ENCODE measurements at places on chromosomes 12 and 14. TPM values are rescaled to one million over a fixed set of nuclear protein-coding genes. Genes with fewer than 3 reads are reported as not detected.

GRCh38 chr14:33880330-33880729 lies 70.5 kb downstream of the EGLN3 start:
- DNase-seq, result no peak

GRCh38 chr12:52401926-52402325 lies 4.2 kb downstream of the KRT82 start:
- DNase-seq, result no peak

- DNase-seq, result no peak
Observed at GRCh38 chr14:94237983-94238382, 55.1 kb downstream of the SERPINA10 start.

- DNase-seq, result no peak
Observed at GRCh38 chr12:45205165-45205825, 10.6 kb upstream of the ANO6 start.

- no peak for DNase-seq
Observed at GRCh38 chr14:101193845-101194372, 290.4 kb upstream of the RTL1 start.

The ALDH1L2 gene
- total RNA-seq, result 41.5 TPM

DNA sequence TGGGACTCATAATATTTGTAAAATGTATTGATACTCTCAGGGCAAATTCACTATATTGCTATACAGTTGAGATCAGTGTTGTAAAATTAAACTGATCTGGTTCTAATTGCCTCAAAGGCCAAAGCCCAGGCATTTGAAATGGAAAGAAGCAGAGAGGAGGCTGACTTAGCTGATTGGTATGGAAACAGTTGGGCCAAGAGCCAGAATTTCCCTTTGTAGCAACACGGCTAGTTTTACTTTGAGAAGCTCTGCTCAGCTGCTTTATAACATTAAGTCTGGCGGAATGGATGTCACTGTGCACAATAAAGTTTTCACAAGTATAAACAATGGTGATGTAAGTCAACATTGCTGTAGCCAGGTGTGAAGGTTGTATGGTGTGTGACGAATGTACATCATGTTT lies 186.4 kb downstream of the MSRB3 start:
- peak; percentile 93 for DNase-seq

DNA sequence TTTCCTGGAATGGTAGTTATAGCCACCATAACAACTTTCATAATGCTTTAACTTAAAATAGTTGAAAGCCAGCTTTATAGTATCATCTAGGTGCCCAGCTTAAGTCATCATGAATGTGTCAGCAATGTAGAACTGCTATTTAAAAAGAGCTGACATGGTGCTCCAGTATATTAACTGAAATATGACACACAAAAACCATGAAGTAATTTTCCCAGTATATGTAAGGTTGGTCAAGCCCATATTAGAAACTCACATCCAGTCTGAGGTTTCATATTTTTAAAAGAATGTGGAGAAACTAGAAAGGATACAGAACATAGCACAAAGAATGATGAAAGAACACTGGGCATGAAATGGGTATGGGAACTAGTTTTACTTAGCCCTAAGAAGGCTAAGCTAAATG lies 121.3 kb upstream of the KRAS start:
- no peak for DNase-seq

DNA sequence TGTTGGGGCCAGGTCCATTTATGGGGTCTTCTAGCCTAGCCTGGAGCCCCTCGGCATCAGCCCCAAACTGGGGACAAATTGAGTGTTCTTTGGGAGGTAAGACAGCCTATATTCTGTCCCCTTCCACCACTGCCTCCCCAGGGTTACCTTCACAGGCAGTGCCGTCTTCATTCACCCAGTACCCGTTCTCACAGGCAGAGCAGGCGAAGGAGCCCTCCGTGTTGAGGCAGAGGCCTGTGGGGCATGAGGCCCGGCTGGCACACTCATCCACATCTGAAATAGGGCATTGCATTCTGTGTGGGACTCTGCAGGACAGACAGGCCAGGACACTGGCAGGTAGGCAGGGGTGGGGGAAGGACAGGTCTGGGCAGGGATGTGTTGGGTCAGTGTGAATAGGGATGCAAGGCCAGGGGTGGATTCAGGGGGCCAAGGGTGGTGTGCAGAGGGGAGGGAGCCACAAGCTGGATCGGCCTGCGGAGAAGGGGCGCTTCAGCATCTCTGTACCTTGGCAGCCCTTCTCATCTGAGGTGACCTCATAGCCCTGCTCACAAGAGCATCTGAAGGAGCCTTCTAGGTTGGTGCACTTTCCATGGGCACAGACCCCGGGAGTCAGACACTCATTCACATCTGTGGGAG lies 16.1 kb downstream of the ISCA2 start:
- no peak for DNase-seq

- peak; percentile 13 for DNase-seq
Observed at GRCh38 chr14:76701981-76702380, 59.3 kb upstream of the VASH1 start.

DNA sequence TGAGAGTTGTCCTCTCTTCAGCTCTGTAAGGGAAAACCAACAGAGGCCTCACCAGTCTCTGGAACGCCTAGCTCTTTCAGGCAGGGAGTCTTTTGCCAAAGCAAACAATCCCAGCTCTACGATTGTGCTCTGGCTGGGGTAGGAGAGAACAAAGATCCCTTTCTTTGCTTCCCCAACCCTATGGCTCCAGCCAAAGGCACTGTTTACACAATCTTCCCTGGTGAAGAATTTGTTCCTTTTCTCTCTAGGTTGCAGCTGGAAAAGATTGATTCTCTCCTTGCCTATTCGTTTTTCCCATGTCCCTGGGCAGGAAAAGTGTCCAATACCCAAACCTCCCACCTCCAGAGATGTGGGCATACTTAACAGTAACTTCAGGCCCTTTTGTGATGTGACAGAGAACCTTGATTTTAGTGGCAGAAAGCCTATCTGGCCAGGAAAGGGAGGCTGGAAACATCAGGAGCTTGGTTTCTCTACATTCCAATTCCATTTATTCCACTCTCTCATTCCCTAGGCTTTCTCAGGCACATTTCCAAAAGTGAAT lies 16.8 kb downstream of the ATP5MC2 start:
- DNase-seq, result peak; percentile 94

The CPNE6 gene
- not detected for total RNA-seq

DNA sequence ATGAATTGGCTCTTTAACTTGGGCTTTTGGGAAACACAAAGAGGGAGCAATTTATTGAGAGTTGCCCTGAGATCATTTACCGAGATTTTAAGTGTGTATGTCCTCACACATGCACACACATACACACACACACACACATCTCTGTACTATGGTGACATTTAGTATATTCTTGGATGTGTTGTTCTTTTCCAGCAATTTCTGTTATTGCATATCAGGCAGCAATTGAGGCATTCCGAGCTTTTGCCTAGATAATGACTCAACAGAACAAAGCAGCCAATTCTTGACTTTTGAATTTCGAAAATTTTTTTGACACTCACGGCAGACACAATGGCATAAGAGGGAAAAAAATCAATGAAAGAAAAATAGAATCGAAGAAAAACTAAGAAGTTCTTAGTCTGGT lies 248.5 kb downstream of the DUSP6 start:
- peak; percentile 64 for DNase-seq

GRCh38 chr14:103931422-103931821 lies 3.2 kb downstream of the TDRD9 start:
- DNase-seq, result no peak

The SERPINA12 gene
- total RNA-seq, result not detected

DNA sequence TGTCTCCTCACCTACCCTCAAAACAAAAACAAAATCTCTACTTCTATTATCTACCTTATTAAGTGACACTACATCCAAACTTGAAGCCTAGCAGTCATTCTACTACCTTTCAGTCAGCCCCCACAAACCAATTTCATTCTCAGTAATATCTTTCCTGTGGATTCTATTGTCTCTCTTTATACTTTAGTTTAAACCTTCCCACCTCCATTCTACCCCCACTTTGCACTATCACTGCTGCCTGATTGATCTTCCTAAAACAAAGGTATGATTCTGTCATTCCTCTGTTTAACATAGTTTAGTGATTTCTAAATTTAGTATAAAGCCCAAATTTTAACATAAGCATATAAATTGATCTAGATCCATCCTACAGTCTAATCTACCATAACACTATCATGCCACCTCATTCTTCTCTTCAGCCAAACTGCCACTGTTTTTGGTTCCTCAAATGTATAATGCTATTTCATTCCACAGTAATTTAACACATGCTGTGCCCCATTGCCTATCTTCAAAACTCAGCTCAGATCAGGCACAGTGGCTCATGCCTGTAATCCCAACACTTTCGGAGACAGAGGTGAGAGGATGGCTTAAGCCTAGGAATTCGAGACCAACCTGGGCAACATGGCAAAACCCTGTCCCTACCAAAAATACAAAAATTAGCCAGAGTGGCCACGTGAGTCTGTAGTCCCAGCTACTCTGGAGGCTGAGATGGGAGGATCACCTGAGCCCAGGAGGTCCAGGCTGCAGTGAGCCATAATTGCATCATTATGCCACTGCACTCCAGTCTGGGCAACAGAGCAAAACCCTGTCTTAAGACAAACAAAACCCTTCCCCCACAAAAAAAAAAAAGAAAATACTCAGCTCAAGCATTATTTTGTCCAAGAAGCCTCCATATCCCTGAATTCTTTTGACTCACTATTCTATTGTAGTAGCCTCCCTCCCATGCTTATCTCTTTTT lies 3.1 kb upstream of the STRN3 start:
- peak; percentile 32 for DNase-seq

GRCh38 chr12:50628394-50628793 lies 123.6 kb downstream of the DIP2B start:
- no peak for DNase-seq

The CYP27B1 gene
- total RNA-seq, result not detected

DNA sequence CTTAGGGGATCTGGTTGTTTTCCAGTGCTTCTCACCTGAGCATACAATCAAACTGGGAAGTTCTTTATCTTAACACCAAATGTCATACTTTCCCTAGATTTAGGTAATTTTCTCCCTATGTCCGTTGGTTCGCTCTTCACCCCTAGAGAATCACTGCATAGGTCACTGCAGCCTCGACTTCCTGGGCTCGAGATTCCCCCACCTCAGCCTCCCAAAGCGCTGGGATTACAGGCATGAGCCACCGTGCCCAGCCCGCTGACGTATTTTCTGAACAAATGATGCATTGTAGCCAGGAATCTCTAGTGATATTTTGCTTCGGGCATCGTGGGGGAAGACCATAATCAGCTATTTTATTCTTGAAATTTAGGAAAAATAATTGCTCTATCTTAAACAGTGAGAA lies 1.1 kb upstream of the RPL41 start:
- peak; percentile 51 for DNase-seq

GRCh38 chr12:111616177-111616623 lies 17.1 kb upstream of the ATXN2 start:
- peak; percentile 84 for DNase-seq

DNA sequence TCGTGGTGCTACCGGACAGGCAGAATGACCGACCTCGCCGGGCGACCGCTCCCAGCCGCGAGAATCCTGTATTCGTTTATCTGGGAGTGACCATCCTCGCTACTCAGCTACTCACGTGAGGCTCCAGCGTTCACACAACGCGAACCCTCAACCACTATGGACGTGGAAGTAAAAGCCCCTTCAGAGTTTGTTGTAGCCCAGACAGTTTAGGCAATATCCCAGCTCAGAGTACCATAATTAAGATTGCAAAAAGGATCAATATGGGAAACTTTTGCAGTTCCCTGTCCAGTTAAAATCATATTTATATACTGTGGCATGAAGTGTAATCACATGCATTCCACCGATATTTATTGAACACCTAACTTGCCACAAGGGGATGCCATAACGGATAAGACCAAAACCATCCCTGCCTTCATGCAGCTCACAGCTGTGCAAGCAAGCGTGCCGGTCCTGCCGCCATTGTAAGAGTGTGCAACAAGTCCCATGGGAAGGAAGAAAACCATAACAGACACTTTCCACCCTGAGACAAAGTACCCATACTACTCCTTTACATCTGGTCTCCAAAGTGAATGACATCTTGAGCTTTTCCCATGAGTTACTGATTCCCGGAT lies 938 bp upstream of the MAX start:
- DNase-seq, result peak; percentile 29

DNA sequence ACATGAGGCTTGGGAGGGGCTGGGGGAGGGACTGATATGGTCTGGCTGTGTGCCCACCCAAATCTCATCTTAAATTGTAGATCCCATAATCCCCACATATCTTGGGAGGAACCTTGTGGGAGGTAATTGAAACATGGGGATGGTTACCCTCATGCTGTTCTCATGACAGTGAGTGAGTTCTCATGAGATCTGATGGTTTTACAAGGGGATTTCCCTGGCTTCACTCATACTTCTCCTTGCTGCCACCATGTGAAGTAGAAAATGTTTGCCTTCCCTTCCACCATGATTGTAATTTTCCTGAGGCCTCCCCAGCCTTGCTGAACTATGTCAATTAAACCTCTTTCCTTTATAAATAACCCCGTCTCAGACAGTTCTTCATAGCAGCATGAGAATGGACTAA lies 362.9 kb downstream of the PCNX1 start:
- DNase-seq, result no peak

GRCh38 chr12:43312991-43313505 lies 239.0 kb downstream of the ADAMTS20 start:
- DNase-seq, result no peak

- no peak for DNase-seq
Observed at GRCh38 chr12:99302874-99303273, 344.7 kb upstream of the GARIN6 start.

DNA sequence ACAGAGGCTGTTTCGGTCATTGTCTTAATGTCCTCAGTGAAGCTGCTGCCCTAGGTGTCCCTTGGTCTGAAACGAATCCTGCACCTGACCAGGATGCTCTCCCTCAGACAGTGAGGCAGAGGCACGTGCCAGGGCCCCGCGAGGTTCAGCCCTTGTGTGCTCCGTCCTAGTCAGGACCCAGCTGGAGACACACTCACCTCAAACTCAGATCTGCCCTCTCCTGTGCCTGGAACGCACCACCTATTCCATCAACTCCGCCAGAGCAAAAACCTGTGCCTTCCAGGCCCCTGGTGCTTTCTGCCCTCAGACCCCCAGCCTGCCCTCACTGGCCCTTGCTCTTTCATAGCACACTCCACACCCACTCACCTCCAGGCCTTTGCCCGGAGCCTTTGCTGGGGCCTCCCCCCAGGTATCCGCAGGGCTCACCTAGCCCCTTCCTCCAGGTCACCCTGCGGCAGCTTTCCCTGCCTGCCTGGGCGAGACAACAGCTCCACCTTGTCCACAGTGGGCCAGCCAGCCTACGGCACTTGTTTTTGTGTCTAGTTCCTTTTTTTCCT lies 150.6 kb downstream of the BCL11B start:
- no peak for DNase-seq

The COL2A1 gene
- not detected for total RNA-seq

DNA sequence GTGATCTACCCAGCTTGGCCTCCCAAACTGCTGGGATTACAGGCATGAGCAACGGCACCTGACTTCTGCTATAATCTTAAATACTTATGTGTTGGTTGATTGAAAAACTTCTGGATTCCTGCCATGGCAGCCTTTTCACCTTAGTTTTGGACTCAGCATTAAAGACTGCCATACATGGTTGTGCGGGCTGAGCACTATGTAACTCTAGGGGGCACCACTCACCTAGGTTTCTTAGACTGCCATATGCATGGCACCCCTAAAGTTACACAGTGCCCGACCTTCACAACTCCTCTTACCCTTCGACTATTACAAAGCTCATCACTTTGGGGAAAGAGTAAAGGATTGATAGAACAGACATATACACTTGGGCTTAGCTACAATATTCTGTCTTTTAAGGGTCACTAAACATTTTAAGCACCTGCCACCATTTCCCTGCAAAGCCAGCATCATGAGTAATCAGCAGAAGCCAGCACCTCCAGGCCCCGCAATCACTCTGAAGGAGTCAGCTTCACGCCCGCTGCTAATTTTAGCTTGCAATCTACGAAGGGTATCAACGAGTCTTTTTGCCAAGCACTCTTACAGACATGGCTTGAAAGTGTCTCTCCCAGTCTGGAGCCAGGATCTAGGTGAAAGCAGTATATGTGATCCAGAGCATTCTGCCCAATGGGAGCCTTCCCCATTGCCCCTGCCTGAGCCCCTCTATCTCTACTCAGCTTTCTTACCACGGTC lies 59.8 kb downstream of the SUDS3 start:
- no peak for DNase-seq

All from fibroblast of the aortic adventitia (primary cell).